ENCODE measurements at places on chromosomes 12 and 14.

DNA sequence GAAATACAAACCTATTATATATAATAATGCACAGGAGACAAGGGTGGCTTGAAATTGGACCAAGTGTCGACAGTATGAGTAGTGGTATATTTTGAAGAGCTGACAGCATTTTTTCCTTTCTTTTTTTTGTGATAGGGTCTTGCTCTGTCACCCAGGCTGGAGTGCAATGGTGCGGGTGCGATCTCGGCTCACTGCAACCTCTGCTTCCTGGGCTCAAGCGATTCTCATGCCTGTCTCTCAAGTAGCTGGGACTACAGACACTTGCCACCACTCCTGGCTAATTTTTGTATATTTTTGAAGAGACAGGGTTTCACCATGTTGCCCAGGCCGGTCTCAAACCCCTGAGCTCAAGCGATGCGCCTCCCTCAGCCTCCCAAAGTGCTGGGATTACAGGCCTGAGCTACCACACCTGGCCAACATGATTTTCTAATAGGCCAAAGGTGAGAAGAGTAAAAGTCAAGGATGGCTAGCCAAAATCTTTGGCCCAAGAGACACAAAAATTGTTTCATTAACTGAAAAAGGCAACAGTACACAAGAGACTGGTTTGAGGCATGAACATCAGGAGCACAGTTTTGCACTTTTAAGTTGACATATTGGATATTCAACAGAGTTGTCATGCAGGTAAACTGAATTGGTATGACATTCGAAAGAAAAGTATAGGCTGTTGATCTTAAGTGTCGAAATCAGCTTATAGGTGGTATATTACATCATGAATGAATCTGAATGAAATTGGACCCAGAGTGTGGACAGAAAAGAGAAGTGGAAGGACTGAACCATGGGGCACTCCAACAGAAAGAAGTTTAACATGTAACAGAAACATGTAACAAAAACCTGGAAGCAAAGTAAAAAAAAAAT is 12.5 kb downstream of the HNRNPC start:
- DNase-seq: no peak

GRCh38 chr12:108890208-108890607 is 10.3 kb downstream of the DAO start:
- no peak for DNase-seq

GRCh38 chr12:56529656-56530055 is 8.0 kb downstream of the RBMS2 start:
- no peak for DNase-seq

GRCh38 chr14:95664066-95664465 is 22.2 kb upstream of the TCL1B start:
- peak; percentile 55 for DNase-seq

DNA sequence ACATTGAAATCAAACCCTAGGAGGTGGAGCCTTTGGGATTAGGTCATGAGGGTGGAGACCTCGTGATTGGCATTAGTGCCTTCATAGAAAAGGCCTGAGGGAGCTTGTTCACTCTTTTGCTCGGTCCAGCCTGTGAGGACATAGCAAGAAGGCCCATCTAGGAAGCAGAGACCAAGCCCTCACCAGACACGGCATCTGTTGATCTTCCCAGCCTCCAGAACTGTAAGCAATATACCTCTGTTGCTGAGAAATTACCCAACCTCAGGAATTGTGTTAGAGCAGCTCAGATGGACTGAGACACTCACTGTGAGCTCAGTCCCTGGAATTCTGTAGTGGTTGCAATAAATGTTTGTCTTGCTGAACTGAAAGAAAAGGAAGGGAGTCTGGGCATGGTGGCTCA is 116.2 kb upstream of the MAP1LC3B2 start:
- DNase-seq: no peak

DNA sequence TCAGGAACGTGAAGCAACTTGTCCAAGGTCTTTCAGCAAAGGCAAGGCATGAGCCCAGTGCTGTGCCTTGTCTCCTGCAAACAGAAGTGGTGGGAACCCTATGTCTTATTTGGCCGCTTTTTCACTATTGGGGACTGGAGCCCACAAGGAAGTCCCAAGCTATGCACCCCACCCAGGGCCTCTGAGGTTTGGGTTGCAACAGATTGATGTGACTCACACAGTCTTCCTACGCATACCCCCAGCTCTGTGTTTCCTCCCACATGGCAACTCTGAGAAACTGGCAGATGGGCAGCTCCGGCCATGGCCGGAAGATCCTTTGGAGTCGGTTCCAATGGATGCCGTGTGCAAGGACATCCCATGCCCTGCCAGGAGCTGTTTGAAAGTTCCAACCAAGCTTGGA is 28.3 kb upstream of the CMKLR1 start:
- no peak for DNase-seq
